ENCODE measurements at places on chromosomes 7 and 10. TPM values are rescaled to one million over a fixed set of nuclear protein-coding genes. Genes with fewer than 3 reads are reported as not detected.

- no peaks in the 10 kb centered on the region for H3K36me3 ChIP-seq
- no peak overlapping the region for H3K4me3 ChIP-seq
- no peak overlapping the region for H3K27ac ChIP-seq
- H3K4me1 ChIP-seq: no peaks in the 10 kb centered on the region
- H3K27me3 ChIP-seq: no peaks in the 10 kb centered on the region
These were observed 359.3 kb downstream of the SH2D4B start for GRCh38 chr10:80896959-80897358.

DNA sequence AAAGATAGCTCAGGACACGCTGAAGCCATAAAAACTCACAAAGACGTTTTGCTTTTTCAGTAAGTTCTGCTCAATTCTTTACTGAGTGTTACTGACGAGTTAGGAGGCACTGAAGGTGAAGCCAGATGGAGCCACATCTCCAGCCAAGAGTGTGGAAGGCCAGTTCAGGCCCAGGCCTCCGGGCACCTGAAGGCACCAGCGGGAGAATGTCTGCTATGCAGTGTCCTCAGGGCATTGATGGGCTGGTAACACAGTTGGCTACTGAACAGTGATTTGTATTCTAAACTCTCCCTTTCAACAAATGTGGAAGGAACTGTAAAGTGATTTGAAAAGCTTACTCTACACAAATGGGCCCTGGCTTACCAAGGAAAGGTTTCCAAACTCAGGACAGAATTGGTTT lies 64.8 kb upstream of the SVIL start:
- H3K27ac ChIP-seq: no peak overlapping the region
- no peaks in the 10 kb centered on the region for H3K27me3 ChIP-seq
- peaks cover 12% of the 10 kb centered on the region for H3K4me1 ChIP-seq
- DNase-seq: no peak

GRCh38 chr7:3214090-3214413 lies 87.0 kb upstream of the SDK1 start:
- H3K27me3 ChIP-seq: peaks cover 2% of the 10 kb centered on the region
- no peak for DNase-seq

DNA sequence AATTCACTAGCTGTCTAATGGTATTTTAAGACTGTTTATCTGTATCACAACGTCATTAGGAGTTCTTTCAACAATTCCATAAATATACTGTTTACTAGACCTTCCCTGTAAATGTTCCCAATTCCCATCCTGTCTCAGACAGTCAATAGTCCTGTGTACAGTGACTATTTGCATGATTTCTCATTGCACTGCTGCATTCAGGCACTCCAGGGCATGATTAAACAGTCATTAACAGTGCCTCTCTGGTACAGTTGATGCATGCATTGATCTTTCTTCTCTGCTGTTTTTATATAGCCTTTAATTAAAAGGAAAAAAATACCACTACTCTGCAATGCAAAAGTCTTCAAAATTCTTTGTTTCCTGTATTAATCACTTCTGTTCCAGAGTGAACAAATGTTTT lies 51.5 kb upstream of the MTURN start:
- H3K36me3 ChIP-seq: peaks cover 11% of the 10 kb centered on the region
- H3K4me1 ChIP-seq: no peaks in the 10 kb centered on the region

GRCh38 chr10:101839416-101840063 lies 4.1 kb downstream of the KCNIP2 start:
- no peaks in the 10 kb centered on the region for H3K36me3 ChIP-seq
- H3K4me3 ChIP-seq: peak overlapping the region; percentile 13
- no peaks in the 10 kb centered on the region for H3K27me3 ChIP-seq
- no peak overlapping the region for H3K27ac ChIP-seq

DNA sequence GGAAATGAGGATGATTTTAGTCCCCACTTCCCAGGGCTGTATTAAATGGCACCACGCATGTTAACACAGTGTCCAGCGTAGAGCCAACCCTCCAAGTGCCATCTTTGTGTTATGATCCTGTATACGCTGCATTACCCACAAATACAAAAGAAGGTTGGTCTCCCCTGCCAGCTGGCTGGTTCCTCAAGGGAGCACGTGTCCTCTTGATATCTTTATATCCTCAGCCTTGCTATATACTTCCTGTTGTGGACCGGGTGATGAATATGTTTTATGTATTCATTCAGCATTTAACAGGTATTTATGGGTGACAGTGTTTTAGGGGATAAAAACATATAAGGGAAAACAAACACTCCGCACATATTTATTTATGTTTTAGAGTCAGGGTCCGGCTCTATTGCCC lies 23.2 kb upstream of the PRRT4 start:
- H3K4me3 ChIP-seq: no peak overlapping the region
- DNase-seq: no peak
- H3K27ac ChIP-seq: no peak overlapping the region
- H3K4me1 ChIP-seq: no peaks in the 10 kb centered on the region
- no peaks in the 10 kb centered on the region for H3K27me3 ChIP-seq

- no peaks in the 10 kb centered on the region for H3K36me3 ChIP-seq
- H3K4me1 ChIP-seq: no peaks in the 10 kb centered on the region
These were observed 352.0 kb downstream of the PCLO start for GRCh38 chr7:82810558-82811259.

- H3K4me3 ChIP-seq: no peak overlapping the region
- H3K36me3 ChIP-seq: no peaks in the 10 kb centered on the region
- H3K27me3 ChIP-seq: no peaks in the 10 kb centered on the region
- DNase-seq: no peak
These were observed 385.0 kb downstream of the NXPH1 start for GRCh38 chr7:8818406-8818805.

HOXA2 gene
- not detected for total RNA-seq

GNG11 gene
- 3.1 TPM for total RNA-seq

BTBD16 gene
- not detected for total RNA-seq

CARD11 gene
- 118 TPM for total RNA-seq

EEPD1 gene
- 9.2 TPM for total RNA-seq

TMEM209 gene
- 27.5 TPM for total RNA-seq

VGF gene
- total RNA-seq: not detected
